Hematopoietic multipotent progenitor cell treated with erythropoietin and hydrocortisone succinate and interleukin-3 and kit ligand, for 8 days (in vitro differentiated cells): ENCODE measurements at places on chromosomes 4 and X.

DNA sequence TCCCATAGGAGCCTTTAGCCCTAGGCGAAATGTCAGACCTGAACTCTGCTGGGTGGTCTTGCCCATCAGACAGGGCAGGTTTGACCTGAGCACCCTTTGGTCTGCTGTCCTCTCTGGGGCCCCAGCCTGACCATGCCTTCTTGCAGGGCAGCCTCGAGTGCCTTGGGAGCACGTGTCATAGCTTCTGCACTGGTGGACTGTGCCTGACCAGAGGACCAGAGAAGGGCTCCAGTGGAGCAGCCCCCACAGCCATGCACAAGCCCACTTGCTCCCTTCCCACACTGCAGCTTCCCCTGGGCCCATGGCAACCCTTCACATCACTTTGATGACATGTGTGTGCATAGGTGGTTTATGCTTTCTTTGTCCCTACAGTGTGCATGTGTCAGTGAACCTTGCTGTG is 394.0 kb downstream of the TEX13C start:
- no peak for DNase-seq

- no peak for DNase-seq
Measured at GRCh38 chrX:122135070-122135469, 1049.0 kb upstream of the GRIA3 start.

- no peak for DNase-seq
Measured at GRCh38 chr4:146442801-146443200, 78.9 kb downstream of the SLC10A7 start.

GRCh38 chr4:139893801-139894200 is 228.2 kb downstream of the MGST2 start:
- no peak for DNase-seq

DNA sequence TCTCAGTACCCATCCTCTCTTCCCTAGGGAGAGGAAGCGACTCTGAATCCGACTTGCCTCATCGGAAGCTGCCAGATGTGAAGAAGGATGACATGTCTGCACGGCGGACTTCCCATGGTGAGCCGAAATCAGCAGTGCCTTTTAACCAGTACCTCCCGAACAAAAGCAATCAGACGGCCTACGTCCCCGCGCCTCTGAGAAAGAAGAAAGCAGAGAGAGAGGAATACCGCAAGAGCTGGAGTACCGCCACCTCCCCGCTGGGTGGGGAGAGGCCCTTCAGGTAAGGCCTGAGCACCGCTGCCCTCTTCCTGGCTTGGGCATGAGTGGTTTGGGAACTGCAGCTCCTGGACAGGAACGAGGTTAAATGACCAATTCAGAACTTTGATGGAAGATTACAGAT is 81.2 kb downstream of the LIMCH1 start:
- DNase-seq = no peak

GRCh38 chr4:140038031-140038533 is 115.9 kb downstream of the MAML3 start:
- no peak for DNase-seq

GRCh38 chr4:142983065-142983464 is 137.0 kb upstream of the INPP4B start:
- no peak for DNase-seq

DNA sequence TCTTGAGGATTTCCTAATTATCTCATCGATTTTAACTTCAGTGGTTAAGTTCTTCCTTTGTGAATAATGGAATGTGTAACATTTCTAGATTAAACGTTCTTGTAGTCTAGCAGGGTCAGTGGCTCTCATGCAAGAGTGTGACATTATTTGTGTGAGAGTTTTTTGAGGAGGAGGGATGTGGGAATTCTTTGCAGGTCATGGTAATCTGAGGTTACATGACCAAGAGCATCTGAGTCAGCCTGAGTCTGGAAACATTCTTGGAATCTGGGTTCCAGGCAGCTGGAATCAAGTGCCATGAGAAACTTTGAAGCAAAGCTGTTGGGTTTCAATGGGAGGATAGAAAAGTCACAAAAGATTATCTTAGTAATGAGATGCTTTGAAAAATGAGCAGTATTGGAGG is 49.5 kb downstream of the GK start:
- DNase-seq = no peak
